Fibroblast of skin of right biceps (primary cell): ENCODE measurements at places on chromosomes 12 and 14.
A peak's percentile ranks its signal among the peaks of the same experiment; 100 is the strongest.

GRCh38 chr14:35407306-35407630, 2.7 kb upstream of the NFKBIA start:
- no peak for DNase-seq

DNA sequence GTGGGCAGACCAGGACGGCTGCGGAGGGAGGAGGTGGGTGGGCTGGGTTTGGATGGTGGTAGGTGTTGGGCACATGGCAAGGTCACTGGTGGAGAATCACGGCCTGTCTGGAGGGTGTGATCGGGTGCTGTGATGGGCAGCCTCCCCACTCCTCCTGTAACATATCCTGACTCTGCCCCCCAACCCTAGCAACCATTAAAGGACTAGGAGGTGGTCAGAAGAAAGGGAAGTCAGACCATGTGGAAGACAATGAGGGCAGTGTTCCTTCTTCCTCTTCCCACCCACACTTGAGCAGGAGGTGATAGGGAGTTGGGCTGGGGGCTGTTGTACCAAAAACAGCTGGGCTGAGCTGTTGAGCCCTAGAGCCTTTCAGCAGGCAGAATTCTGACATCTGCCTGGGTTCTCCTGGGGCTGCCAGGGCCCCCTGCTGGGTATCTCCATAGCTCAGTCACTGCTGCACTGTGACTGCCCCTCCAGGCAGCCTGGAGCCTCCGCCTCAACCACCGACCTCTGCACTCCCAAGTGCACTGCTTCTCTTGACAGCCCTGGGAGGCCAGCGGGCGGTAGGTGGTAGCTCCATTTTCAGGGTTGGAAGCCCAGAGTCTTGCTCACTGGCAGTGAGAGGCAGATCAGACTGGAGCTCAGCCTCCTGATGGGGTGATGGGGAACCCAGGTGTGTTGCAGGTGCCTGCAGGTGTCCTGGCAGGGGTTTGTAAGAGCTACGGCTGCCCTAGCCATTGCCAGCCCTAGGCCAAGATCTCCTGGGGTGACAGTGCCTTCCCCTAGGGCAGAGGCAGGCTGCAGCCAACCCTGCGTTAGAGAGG, 15.4 kb downstream of the VASH1 start:
- no peak for DNase-seq

DNA sequence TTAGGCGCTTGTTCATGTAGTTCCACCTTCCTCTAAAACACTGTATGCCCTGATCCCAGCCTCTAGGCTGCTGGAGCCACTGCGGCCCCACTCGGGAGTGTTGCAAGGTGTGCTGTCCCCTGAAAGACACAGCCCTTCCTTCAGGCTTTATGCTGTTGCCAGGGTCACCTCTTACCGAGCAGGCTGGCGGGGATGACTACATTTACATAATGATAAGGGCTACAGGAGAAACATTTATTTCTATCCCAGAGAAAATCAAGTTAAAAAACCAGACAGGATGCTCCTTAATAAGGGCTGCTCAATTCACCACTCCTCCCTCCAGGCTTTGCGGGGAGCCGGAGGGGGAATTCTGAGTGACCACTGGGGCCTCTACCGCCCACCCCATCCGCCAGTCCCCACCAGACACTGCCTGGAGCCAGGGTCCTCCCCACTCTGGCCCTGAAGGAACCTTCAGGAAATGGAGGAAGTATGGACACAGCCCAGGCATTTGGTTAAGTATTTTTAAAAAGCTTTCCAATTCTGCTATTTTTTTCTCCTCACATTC, 200.6 kb downstream of the TTC7B start:
- no peak for DNase-seq

GRCh38 chr12:88420457-88420856, 159.8 kb downstream of the KITLG start:
- DNase-seq: peak; percentile 95

DNA sequence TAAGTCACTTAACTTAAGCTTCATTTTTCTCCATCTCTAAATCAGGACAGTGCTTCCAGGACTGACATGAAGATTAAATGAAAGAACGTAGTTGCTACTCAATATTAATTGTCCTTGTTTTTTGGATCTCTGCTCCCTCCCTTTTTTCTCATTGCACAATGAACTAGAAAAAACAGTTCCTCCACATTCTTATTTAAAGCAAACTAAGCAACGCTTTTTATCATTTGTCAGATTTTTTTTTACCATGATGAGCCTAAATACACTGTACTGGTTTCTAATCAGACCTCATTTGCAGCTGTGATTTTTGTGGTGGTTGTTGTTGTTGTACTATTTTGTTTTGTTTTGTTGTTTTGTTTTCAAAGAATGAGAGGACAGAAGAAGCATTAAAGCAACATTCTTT, 23.2 kb upstream of the PARP11 start:
- DNase-seq: no peak

DNA sequence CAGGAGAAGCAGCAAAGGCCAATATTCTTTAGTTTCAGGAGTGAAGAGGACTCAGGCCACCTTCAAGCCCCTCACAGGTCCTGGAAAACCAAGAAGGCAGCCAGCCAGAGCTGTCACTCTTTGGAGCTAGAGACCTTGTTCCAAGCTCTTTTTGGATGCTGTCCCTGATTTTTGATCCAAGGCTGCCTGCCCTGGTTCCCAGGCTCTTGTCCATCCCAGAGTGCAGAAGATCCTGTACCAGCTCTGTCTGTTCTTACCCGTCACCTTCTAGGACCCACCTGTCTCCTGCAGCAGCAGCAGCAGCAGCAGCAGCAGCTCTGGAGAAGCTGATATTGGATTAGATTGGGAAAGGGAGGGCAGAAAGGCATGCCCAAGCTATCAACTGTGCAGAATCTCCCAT, 157.1 kb upstream of the NEDD1 start:
- DNase-seq: no peak

DNA sequence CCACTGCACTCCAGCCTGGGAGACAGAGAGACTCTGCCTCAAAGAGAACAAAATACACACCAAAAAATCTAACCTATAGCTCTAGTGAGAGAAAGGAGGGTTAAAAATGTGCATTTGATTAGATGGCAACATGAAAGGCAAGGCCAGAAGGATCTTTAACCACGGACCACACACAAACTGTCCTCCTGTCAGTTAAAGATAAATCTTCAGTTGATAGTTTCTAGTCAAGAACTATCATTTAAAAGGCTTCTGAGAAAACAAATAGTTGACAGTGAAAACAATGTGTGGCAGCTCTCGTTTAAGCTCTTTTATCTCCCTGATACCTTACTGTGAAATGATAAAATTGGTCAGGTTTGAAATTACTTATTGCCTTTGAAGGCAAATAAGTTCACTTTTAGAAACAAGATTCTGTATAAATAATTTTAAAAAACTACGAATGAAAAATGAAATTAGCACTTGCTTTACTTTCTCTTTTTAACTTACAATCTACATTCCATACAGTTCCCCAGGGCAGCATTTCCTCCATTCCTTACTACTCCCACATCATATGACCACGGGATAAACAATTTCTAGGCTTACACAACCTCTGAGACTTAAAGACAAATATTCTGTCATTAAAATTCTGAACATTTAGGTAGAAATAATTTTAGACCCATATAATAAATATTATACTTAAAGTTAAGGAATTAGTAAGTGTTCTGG, 71.4 kb upstream of the GNPNAT1 start:
- peak; percentile 77 for DNase-seq

- DNase-seq: no peak
These were observed 23.3 kb downstream of the STXBP6 start for GRCh38 chr14:25026476-25027137.

GRCh38 chr12:111112311-111113098, 192.1 kb upstream of the MYL2 start:
- DNase-seq: no peak

- DNase-seq: no peak
These were observed 56.6 kb downstream of the SLC2A13 start for GRCh38 chr12:40049268-40049667.

DNA sequence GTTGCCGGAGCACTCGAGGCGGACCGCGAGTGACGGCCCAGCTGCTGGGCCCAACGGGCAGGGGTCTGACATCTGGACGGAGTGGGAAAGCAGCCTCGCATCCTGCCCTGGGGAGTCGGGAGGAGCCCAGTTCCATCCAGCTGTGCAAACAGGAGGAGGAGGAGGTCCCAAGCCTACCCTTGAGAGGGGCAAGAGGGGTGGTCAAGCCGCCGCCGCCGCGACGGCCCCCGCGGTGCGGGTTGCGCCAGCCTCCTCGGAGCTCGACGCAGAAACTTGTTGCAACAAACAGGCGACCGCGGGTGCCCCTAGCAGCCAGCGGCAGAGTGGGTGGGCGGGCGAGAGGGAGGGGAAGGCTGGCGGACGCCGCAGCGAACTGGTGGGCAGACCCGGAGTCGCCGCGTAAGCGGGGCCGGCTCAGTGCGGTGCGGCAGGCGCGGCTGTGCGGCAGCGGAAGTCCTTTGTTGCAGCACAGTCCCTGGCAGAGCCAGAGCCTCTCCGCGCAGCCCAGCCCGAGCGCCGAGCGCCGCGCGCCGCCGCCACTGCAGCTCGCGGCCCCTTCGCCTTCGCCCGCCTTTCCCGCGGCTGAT, at the start of gene ZBTB1:
Gene ZBTB1, plus strand, starts transcription at position 461 of the 587 bp plus-strand sequence. CDS start 16,735 bp downstream, outside the sequence.
- DNase-seq: peak; percentile 90

- DNase-seq: no peak
These were observed 41.4 kb downstream of the MYO1H start for GRCh38 chr12:109389146-109389545.

- DNase-seq: no peak
These were observed 82.7 kb downstream of the LGMN start for GRCh38 chr14:92665661-92666110.

DNA sequence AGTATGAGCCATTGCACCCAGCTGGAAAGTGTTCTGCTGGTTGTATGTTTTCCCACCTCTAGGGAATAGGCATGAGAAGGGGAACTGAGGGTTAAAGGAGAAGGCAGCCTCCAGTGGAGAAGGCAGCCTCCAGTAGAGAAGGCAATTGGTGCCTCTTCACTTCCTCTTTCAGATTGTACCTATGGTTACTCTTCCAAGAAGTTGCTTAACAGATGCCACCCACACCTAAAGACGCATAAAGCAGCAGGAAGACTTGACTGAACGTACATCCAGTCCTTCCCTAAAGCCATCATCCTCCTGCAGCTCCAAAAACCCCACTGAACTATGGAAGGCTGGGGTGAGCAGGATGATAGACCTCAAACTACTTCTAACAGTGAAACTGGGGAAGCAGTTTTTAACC, 13.1 kb downstream of the DPF3 start:
- DNase-seq: no peak

- DNase-seq: no peak
These were observed 164.7 kb upstream of the MYL2 start for GRCh38 chr12:111085096-111085495.

DNA sequence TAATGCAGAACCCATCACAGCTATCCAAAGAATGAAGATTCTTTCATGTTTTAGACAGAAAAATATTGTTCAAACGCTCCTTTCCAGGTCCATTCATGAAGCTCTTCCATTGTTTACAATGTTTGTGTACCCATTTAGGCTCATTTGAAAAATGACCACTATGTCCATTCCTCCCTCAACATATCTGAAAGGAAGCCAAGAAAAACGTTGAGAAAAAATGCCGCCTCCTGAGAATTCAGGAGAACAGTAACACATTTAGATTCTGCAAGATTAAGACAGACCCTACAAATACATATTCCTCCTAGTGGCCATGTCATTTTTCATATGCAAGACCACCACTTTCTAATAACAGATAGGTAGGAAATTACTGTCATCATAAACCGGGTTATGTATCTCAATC, 124.4 kb downstream of the SLC25A21 start:
- DNase-seq: no peak

DNA sequence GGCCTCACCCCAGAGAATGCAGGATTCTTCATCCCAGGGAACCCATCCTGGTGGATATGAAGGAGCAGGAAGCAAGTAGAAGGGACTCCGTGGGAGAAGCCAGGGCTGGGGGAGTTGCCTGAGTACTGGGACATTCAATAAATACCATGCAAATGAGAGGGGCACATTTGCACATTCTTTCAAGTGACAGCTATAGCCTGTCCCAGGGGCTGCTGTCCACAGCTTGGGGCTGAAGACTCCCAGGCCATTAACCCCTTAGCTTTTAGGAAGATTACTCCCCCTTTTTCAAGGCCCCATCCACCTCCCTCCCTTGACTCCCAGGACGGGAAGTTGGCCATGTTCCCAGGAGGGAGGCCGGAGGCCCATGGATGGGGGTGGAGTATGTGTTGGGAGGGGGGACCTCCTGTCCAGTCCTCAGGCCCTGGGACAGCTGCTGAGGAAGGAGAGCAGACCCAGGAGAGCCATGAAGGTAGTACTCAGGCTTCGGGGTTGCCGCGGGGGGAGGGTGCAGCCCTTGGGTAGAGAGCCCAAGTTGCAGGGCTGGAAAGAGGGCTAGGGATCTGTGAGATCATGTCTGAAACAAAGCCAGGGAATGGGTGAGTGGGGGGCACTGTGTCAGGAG, 974 bp upstream of the TNS2 start:
- DNase-seq: peak; percentile 70

DNA sequence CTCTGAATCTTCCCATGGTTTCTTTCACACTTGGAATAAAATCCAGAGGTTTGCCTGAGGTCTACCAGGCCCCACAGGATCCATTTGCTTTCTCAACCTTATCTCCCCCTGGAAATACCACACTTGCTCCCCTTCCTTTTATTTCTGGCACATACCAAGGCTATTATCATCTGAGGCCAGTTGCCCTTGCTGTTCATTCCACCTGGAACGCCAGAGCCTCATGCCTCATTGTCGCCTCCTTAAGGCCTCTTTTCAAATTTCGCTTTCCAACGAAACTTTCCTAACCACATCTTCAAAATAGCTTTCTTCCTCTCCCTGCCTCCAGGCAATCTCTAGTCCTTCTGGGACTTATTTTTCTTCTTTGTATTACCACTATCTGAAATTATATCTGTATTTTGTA, 11.2 kb upstream of the LRIG3 start:
- DNase-seq: no peak

DNA sequence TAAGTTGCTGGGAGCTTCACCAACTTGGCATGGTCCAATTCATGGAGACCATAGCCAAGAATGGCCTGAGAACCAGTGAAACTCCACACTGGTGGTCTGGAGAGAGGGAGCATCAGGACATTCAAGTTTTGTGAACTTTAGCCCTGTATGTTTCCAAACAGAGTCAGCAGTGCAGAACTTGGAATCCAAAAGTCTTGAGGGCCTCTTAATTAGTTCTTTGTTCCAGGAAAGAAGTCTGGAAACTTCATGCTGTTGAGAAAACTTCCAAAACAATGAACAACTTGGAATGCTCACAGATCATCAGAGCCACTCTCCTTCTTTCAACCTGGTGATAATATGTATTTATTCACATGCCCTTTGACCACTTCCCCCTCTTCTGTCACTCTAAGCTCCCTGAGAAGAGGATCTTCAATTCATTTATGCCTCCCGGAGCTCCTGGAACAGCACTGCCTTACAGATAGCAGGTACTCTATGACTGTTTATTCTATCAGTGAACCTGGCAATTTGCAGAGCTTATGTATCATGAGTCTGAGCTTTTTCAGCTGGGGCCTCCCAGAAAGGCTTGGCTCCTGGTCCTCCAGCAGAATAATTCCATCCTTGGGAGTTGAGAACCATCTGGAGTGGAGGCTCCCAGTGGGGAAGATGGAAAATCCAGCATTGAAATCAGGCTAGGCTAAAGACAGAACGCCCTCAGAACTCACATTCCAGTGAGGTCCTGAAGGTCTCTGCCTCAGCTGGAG, 191.4 kb downstream of the KTN1 start:
- no peak for DNase-seq
